Effector CD8-positive, alpha-beta T cell (primary cell): ENCODE measurements at places on chromosomes 1 and 21.

DNA sequence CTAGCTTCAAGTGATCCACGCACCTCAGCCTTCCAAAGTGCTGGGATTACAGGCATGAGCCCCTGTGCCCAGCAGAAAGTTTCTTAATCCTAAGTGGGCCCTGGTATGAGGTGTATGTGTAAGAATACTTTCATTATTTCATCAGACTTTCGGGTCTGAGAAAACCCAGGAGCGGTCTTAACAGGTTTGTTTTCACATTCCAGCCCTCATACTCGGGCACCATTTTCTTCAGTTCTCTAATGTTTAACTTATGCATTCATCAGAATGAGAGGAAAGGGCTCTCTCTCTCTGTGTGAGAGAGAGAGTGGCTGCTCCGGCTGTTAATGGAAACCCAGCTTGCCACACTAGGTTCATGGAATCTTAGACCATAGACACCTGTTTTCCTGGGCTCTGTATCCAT, 4.2 kb upstream of the PADI1 start:
- no peak for DNase-seq

DNA sequence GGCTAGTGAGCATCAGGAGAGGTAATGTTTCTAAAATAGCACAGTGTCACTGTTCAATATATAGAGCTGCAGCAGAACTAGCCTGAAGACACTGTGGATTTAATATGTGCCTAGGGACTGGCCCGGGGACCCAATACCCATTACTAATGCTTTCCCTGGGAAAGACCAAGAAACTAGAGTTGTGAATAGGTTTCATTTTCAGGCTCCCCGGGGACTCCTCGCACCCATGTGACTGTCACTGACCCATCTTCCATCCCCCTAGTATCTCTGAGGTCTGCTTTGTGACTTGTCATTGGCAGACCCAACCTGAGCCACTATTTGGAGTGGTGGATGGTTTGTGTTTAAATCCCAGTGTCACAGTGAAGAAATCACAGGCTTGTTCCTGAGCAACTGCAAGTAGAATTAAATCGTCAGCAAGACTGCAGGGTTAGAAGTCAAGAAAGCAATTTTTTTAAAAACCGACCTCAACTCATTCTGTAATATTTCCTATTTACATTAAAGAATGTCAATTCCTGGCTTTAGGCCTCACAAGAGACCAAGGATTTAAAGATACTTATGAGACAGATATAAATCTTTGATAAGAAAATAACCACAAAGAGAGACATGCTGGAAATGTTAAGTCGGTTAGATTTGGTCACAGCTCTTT, 130.0 kb upstream of the TNR start:
- no peak for DNase-seq

- DNase-seq: no peak
Observed at GRCh38 chr1:209749670-209750323, 6.1 kb upstream of the TRAF3IP3 start.

GRCh38 chr1:233357595-233358397, 30.3 kb downstream of the MAP3K21 start:
- DNase-seq: no peak

- DNase-seq: no peak
Observed at GRCh38 chr1:179295164-179295755, 1.7 kb downstream of the SOAT1 start.

- no peak for DNase-seq
Observed at GRCh38 chr1:228037401-228038386, 30.9 kb downstream of the WNT3A start.

- no peak for DNase-seq
Observed at GRCh38 chr1:62384276-62385005, 52.4 kb upstream of the USP1 start.

DNA sequence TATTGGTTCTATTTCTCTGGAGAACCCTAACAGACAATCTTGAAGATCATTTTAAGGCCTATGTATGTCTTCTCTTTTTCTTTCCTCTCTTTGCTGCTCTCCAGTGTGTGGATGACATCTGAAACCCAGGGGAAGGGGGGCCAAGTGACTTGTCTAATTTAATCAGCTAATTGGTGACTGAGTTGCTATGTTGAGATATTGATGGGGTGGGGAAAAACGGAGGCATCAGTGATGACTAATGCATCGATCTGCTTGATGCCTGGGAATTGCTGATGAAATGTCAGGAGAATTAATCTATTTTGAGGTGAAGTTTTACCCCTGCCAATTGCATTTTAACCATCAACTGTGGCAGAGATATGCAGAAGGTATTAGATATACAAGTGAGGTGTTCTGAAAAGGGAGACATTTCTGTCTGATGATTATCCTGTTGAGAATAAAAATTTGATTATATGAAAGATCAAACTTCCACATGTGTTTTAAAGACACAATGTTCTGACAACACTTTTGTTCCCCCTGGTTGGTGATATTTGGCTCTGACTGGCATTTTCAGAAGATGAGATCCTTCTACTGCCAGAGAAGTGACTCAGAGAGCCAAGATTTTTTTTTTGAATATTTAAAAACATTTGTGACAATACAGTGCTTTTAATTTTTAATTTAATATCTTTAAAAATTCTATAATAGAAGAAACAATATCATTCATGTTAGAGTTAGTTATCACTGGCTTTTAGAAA, 18.7 kb upstream of the PTGFR start:
- DNase-seq: no peak

GRCh38 chr1:98104289-98104688, 183.5 kb upstream of the DPYD start:
- DNase-seq: no peak

- DNase-seq: no peak
Observed at GRCh38 chr1:41664861-41665640, 180.6 kb upstream of the EDN2 start.

DNA sequence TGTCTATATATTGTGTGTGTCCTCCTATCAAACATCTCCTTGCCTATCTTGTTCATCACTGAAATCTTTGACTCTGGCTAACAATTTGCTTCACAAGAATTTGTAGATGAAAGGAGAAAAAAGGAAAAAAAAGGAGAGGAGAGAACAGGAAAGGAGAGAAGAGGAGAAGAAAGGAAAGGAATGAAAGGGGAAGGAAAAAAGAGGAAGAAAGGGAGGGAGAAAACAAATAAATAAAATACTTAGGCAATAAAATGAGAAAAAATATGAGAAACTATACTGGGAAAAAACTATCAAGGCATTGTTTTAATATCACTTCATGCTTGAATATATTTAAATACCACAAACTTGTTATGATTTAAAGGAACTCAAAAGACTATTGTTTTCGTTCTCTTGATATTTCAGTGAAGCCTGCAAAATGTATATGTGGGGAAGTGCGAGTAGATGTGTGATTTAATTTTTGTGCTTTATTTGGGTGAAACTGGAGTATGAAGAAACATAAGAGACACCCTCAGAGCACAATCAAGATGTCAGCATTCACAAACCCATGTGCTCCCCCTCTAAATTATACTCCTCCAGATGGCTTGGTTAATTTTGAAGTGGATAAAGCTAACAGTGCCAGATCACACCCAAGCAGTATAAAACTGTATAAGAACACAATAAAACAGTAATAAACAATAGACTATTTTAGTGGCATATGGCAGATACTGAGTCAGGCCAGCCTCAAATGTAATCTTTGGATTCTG, 205.7 kb upstream of the SAMSN1 start:
- DNase-seq: no peak

DNA sequence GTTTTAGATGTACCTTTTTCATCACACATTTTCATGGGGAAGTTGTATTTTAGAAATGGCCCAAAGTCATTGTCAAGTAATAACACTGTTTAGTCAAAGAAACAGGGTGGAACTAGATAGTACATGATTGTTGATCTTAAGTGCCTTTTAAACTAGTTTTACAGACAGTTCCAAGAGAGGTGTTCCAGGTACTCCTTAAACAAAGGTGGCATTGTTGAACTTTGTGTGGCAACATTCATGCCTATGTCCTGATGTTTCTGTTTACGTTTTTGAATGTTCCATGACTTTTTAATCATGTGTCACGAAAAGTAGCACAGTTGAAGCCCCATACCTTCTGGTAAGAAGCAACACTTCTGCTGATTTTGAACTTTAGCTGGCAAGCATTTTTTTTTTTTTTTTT, 9.1 kb upstream of the SH3D21 start:
- no peak for DNase-seq

DNA sequence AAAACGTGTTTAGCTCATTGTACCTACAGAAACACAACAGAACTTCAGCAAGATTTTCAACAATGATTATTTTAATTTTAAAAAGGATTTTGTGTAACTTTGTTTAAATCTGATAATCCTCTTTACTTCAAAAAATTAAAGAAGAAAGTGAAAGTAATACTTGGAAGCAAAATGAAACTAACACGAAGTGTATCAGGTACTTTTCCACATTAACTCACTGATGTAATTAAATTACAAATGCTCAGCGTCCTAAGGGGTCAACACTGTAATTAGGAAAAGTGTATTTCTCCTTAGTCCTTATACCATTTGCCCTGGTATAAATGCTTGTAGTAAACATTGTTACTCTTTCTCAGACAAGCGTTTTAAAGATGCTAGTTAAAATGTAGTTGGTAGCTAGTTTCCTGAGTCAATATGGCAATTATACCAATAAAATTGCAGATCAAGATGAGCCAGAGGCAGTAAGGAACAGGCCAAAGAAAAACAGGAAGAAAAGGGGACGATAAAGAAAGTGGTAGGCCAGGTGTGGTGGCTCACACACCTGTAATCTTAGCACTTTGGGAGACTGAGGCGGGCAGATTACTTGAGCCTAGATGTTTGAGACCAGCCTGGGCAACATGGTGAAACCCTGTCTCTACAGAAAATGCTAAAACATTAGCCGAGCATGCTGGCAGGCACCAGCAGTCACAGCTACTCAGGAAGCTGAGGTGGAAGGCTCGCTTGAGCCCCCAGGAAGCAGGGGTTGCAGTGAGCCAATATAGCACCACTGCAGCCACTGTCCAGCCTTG, 553.0 kb downstream of the SMYD3 start:
- DNase-seq: no peak

- DNase-seq: no peak
Observed at GRCh38 chr1:245409341-245410195, 254.8 kb downstream of the KIF26B start.

DNA sequence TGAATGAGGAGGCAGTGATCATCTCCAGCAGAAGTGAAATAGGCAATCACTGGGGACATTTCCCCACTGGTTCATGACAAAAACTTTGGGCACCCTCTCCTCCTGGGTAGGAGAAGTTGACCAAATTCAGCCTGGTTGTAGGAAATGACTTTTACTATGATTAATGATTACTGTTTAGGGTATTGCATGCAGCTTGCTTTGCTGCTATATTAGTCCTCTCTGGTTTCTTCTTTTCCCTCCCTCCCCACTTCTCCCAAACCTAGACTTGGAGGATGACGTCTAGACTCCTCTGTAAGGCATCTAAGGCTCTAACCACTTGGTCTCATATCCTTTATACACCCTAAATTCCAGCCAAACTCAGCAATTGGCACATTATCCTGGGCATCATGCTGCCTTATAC, 3.4 kb upstream of the RGS16 start:
- no peak for DNase-seq

DNA sequence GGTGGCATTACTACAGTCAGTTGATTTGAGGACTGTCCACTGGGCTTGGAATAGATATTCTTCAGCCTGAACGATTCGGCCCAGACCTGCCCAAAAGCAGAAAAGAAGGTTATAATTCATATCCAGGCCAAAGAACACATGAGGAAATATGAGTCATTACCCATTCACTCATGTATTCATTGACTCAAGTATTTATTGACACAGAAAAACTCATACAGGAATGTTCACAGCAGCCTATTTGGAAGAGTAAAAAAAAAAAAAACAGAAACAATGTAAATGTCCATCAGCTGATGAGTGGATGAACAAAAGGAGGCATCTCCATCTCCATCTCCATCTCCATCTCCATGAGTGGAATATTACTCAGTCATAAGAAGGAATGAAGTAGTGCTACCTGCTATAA, 15.9 kb downstream of the ZMYND12 start:
- no peak for DNase-seq
